ENCODE measurements at places on chromosomes 12 and 14.
A peak's percentile ranks its signal among the peaks of the same experiment; 100 is the strongest.

DNA sequence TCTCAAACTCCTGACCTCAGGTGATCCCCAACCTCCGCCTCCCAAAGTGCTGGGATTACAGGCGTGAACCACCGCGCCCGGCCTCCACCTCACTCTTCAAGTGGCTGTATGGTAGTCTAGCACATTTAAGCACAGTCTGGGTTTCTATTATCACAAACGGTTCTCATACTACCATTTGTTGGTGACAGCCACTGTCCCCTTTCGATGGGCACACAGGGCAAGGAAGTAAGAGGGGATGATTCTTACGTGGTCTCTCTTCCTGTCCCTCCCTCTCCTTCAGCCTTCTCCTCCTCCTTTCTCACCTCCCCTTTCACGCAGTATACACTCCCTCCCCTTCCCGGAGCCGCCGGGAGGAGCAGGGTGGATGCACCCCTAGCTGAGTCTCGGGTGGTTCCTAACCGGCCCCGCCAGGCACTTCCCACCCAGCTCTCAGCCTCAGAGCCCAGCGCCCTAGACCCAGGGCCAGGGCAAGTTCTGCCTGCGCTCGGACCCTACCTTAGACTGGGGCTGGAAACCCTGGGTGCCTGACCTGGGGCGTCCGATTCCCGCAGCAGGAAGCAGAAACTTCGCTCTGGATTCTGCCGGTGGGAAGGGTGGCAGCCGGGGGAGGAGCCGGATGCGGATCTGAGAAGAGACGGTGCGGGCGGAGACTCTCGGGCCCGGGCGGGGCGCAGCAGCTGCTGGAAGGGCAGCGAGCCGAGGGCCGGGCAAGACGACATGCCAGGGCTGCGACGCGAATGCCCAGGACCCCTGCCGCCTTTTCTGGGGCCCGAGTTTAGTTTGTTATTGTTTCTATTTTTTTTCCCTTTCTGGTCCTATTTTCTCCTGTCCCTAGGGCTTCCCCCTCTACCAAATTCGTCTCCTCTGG, at the start of gene TEP1:
Gene TEP1, minus strand, starts transcription at position 626 of the 868 bp plus-strand sequence. CDS start 5,062 bp downstream, outside the sequence.
- peak; percentile 78 for DNase-seq

GRCh38 chr12:26608706-26609105, 224.3 kb downstream of the ITPR2 start:
- no peak for DNase-seq

GRCh38 chr14:104316121-104316722, 177.8 kb downstream of the KIF26A start:
- DNase-seq: no peak

- no peak for DNase-seq
Observed at GRCh38 chr12:62848418-62848817, 86.5 kb downstream of the PPM1H start.

- DNase-seq: no peak
Observed at GRCh38 chr14:33612197-33612505, 338.7 kb downstream of the EGLN3 start.

DNA sequence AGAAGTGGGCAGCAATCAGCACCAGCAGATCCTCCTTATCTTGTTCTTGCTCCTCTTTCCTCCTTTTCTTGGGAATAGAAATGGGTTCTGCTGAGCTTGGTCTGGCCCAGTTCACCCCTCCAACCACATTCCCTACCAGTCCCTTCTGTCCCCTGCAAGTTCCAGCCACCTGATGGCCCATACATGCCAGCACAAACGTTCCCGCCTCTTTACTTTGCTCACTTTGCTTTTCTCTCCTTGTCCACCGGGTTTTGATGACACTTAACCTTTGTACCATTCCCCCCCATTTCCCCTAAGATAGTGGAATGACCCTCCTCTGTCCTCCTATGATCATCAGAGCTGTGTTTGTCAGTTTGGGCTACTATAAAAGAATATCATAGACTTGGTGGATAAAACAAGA, 23.4 kb upstream of the EML1 start:
- no peak for DNase-seq

DNA sequence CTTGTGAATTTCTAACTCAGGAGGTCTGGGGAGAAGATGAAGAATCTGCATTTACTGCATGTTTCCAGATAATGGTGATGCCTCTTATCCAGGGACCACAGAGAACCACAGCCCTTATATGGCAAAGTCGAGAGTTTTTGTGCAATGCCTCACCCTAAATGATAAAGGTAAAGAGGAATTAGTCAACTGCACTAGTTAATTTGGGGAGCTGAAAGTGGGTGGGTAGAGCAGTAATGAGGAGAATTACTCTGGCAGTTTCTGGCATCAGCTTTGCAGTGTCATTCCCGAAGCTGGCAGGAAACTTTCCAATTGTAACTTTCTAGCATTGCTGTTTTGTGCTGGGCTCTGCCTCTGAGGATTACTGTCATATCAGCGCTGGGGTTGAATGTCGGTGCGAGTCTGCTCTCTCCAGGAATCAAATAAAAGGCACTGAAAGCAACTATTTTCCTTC, 10.3 kb downstream of the EGLN3 start:
- DNase-seq: no peak

GRCh38 chr14:96038920-96039632, at the start of gene C14orf132:
TSS of gene C14orf132 (plus strand) at chr14:96039362. CDS start at chr14:96039501, 139 bp downstream.
- peak; percentile 16 for DNase-seq

DNA sequence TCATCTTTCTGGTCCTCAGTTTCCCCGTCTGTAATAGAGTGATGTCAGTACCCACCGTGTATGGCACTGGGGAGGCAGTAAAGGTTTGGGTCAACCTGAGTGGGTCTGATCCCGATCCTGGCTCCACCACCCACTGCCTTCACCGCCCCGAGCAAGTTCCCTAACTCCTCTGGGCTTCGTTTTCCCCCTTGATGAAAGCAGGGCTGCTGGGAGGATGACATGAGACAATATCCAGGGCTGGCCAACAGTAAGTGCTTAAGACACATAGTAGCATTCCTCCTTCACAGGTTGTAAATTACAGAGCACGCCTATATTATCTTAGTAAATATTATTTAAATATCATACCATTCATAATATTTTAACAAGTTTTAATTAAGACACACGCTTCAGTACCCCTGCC, 595 bp downstream of the PLEK2 start:
- DNase-seq: no peak

DNA sequence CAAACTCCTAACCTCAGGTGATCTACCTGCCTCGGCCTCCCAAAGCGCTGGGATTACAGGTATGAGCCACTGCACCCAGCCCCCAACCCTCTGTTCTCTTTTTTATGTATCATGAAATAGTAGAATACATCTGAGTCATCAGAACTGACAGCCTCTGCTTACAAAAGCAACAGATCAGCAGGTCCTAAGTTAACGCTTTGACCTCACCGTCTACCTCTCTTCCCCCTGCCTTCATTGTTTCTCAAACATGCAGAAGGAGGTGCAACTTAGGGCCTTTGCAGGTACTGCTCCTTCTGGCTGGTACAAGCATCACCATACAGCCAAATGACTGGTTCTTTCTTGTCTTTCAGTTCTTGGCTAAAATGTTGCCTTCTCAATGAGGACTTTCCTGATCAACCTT, 249.2 kb downstream of the PAWR start:
- DNase-seq: no peak

- no peak for DNase-seq
Observed at GRCh38 chr12:32051511-32052211, 55.0 kb upstream of the BICD1 start.

DNA sequence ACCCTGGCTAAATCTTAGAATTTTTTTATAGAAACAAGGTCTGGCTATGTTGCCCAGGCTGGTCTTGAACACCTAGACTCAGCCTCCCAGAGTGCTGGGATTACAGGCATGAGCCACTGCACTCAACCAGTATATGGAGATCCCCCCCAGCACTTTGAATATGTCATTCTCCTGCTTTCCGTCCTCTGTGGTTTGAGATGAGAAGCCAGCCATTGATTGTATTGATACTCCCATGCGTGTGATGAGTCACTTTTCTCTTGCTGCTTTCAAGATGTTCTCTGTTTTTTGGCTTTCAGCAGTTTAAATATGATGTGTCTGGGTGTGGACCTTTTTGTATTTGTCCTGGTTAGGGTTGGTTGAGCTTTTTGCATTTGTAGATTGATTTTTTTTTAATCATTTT, 75.2 kb upstream of the DNM1L start:
- DNase-seq: no peak
